HTR-8/SVneo (cell line): ENCODE measurements at places on chromosomes 6 and 20.

DNA sequence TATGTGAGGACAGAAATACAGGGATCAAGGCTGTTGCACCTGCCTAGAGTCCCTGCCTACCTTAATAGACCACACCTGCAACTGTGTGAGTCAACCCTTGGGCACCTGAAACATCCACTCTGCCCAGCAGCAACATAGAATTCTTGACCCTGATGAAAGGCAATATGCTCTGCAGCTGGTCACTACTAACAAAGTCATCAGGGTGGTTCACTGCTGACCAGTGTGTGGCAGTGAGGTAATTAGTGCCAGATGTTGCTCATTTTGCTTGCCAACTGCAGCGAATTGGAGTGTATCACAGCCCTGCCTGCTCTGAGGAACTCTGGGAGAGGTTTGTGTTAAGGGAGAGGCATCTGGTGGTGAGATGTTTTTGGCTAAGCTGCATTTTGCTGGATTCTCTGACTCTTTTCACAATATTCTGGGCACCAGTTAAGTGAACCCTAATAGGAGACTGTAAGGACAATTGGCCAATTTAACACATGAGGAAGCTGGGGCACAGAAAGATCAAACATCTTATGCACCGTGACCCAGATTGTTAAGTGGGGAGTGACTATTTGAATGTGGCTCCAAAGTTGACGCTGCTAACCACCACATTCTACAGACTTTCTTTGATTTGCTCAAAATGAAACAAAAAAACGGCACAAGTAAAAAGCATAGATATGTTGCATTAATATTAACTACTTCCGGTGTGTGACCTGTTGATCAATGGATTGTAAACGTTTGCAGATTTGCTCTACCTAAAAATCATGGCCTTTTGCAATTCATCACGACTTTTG, 61.9 kb upstream of the OPRM1 start:
- DNase-seq, result peak; percentile 11

DNA sequence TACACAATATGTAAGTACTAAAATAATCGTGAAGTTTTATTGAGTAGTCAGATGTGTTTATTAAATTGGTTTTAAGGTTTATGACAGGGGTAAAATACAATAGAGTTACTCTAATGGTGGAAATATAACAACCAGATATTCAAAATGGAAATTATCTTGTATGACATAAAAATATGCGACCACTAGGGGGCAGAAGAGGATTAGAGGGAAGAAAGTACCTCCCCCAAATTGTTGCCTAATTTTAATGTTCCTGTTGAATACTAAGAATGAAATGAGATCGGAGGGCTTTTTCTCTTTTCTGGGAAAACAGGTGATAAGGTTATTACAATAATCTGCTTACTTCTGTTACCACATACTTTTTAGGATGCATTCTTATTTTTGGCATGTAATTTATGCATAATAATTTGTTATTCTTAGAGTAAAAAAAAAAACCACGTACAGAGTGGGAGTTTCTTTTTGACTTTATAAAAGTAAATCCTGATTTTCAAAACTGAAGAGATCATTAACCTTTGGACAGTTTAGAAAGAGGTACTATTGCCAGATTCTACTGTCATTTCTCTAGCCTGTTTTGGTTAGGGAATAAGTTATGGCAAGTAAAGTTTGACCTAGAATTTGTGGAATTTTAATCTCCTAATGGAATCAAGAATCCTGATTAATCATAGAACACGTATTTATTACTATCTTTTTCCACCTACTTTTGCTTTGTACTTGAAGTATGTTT, 159.2 kb downstream of the CD109 start:
- DNase-seq, result peak; percentile 26

- DNase-seq, result no peak
Measured at GRCh38 chr20:58900397-58900796, 47.9 kb downstream of the GNAS start.

GRCh38 chr6:2600363-2600762, 150.4 kb downstream of the MYLK4 start:
- DNase-seq, result no peak

GRCh38 chr20:45308117-45308778, at the start of gene MATN4:
MATN4 (minus strand) TSS chr20:45308299; CDS start chr20:45305582, 2,717 bp downstream.
- DNase-seq, result no peak

DNA sequence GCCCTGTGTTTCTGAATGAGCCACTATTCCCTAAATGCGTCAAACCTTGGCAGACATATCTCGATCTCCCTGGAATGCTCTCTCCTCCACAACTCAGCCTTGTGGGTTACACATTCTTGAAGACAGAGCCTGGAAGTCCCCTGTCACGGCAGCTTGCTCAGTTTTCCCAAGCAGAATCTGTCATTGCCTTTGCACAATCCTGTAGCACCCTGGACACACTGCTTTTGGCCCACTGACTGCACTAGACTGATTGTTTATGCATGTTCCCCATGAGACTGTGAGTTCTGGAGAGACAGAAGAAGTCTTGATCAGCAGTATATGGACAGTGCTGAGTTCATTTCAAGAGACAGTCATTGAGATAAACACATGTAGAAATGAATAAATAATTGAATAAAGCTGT, 406.7 kb downstream of the CD83 start:
- DNase-seq, result no peak

- DNase-seq, result no peak
Measured at GRCh38 chr6:26202201-26202611, 115.0 kb downstream of the HFE start.

- no peak for DNase-seq
Measured at GRCh38 chr6:119676230-119676629, 326.7 kb upstream of the MAN1A1 start.

- DNase-seq, result no peak
Measured at GRCh38 chr20:35007413-35007812, 51.7 kb downstream of the MYH7B start.

DNA sequence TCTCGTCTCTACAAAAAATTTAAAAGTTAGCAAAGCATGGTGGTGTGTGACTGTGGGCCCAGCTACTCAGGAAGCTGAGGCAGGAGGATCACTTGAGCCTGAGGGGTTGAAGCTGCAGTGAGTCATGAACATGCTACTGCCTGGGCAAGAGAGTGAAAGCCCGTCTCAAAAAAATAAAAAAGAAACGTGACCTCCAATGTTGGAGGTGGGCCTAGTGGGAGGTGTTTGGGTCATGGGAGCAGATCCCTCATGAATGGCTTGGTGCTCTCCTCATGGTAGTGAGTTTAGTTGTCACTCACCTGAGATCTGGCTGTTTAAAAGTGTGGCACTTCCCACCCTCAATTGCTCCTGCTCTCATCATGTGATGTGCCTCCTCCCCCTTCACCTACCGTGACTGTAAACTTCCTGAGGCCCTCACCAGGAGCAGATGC, 24.3 kb downstream of the RBL1 start:
- no peak for DNase-seq

GRCh38 chr20:60117065-60117464, 158.8 kb downstream of the CDH26 start:
- no peak for DNase-seq

DNA sequence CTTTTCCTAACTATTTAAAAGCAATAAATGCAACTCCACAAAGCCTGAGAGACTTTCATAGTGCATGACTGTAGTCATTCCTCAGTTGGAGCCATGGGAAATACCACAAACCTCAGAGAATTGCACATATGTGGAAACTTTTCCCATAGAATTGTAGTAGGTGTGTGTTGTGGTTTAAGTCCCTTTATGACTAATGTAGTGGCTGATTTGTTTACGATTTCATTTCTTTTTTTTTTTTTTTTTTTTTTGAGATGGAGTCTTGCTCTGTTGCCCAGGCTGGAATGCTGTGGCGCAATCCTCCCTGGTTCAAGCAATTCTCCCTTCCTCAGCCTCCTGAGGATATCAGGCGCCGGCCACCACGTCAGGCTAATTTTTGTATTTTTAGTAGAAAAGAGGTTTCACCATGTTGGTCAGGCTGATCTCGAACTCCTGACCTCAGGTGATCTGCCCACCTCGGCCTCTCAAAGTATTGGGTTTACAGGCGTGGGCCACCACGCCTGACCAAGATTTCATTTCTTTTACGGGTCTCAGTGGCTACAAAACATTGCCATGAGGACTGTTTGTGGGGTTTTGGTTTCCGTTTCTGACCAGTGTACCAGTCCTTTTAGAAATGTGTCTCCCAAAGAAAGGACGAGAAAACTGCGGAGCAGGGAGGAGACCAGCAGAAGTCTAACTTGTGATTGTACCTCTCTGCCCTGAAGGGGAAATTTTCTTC, 212.1 kb upstream of the MARCKS start:
- peak; percentile 48 for DNase-seq

GRCh38 chr20:5657190-5657875, 92.9 kb upstream of the SHLD1 start:
- DNase-seq, result peak; percentile 85

DNA sequence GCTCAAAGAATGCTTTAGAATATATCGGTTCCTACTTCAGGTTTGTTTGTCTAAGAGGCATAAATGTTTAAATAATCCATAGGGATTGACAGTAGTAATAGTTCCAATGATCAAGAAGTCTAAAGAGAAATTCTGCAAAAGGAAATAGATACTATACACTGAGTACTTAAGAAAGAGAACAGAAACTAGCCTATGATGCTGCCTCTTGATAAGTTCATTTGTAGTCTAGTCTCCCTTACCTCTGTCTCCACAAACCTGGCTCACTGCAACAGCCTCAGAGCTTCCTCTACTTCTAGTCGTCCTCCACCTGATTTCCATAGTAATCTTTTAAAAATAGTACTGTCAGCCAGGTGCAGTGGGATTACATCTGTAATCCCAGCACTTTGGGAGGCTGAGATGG, 511.8 kb downstream of the LMBRD1 start:
- DNase-seq, result no peak
